ENCODE measurements at places on chromosomes 12 and 14. TPM values are rescaled to one million over a fixed set of nuclear protein-coding genes. Genes with fewer than 3 reads are reported as not detected.

Gene NT5DC3
- total RNA-seq, result 7.5 TPM

Gene PRICKLE1
- total RNA-seq, result 3.7 TPM

Gene TAS2R31
- total RNA-seq, result 5.0 TPM

Gene RPGRIP1
- 0.76 TPM for total RNA-seq

Gene SAV1
- 12.2 TPM for total RNA-seq

Gene KLHL33
- total RNA-seq, result 0.05 TPM

Gene WDHD1
- total RNA-seq, result 13.7 TPM

Gene GSG1
- total RNA-seq, result not detected

Gene RAN
- 162 TPM for total RNA-seq

Gene ZC2HC1C
- total RNA-seq, result 4.2 TPM

Gene CCDC196
- 0.38 TPM for total RNA-seq

Gene TAS2R10
- total RNA-seq, result 2.9 TPM

Gene SIRT4
- total RNA-seq, result 5.9 TPM

Gene MSRB3
- total RNA-seq, result 2.1 TPM

Gene SDR9C7
- 0.24 TPM for total RNA-seq

Gene CACNA1C
- 0.59 TPM for total RNA-seq

Gene LRRC74A
- not detected for total RNA-seq

Gene GPRC5D
- total RNA-seq, result 1.3 TPM

Gene GPR132
- total RNA-seq, result not detected

Gene TDRD9
- not detected for total RNA-seq

Gene ARF3
- total RNA-seq, result 52.2 TPM

Gene USP44
- total RNA-seq, result 15.7 TPM

Gene LRRC9
- total RNA-seq, result 1.4 TPM

Gene PLEKHD1
- total RNA-seq, result 0.78 TPM

Gene CLEC4D
- total RNA-seq, result not detected

Gene MYF6
- not detected for total RNA-seq

Gene OR2AP1
- not detected for total RNA-seq

Gene RITA1
- total RNA-seq, result 22.6 TPM

Gene PFDN5
- total RNA-seq, result 670 TPM

Gene CCDC38
- total RNA-seq, result 0.73 TPM

Gene PRR4
- 8.1 TPM for total RNA-seq

Gene LETMD1
- total RNA-seq, result 49.4 TPM
